ENCODE measurements at places on chromosomes 13 and 19. TPM values are rescaled to one million over a fixed set of nuclear protein-coding genes. Genes with fewer than 3 reads are reported as not detected.

GRCh38 chr19:4589579-4590410, 30.3 kb upstream of the SEMA6B start:
- DNase-seq: peak; percentile 35

DNA sequence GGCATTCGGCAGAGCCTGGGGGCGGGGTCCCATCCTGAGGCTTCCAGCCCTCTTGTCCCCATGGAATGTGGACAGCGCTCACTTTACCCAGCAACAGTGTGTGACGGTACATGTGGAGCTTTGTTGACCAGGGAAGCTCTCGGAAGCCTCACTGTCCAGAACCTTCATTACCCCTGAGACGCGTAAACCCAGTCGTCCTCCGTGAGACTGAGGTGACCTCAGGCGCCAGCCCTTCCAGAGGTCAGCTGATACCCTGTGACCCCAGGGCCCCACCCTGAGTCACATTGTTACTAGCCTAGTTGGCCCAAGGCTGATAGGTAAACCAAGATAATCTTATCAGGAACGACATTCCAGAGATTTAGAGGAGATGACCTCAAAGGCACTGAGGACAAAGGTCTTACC, 10.2 kb upstream of the TMEM160 start:
- DNase-seq: no peak

ZNF221 gene
- total RNA-seq: 0.89 TPM

- DNase-seq: peak; percentile 79
Observed at GRCh38 chr13:24254146-24254841, 55.1 kb upstream of the C1QTNF9 start.

GRCh38 chr13:32314271-32315237, 609 bp downstream of the ZAR1L start:
- peak; percentile 71 for DNase-seq

KISS1R gene
- 5.3 TPM for total RNA-seq

- DNase-seq: no peak
Observed at GRCh38 chr13:111129465-111130115, 14.5 kb downstream of the ARHGEF7 start.

DNA sequence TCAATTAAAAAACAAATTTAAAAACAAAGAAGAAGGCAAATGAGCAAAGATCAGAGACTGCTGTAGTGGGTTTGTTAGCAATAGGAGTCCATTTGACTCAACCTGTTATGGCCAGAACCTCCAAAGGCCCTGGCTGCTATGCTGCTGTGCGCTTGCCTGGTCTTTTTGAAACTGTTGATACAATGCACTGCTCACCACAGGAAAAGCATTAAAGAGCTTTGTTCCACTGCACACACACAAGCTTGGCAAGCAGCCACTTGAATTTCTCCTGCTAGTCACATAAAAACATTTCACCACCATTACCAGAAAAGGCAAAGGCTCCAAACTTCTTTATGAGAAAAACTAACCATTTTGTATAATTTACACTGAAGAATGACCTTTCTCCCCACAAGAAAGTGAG, 132.2 kb downstream of the FREM2 start:
- DNase-seq: no peak

SERPINE3 gene
- total RNA-seq: not detected

SRRM5 gene
- 0.21 TPM for total RNA-seq

APOC4 gene
- not detected for total RNA-seq

DNA sequence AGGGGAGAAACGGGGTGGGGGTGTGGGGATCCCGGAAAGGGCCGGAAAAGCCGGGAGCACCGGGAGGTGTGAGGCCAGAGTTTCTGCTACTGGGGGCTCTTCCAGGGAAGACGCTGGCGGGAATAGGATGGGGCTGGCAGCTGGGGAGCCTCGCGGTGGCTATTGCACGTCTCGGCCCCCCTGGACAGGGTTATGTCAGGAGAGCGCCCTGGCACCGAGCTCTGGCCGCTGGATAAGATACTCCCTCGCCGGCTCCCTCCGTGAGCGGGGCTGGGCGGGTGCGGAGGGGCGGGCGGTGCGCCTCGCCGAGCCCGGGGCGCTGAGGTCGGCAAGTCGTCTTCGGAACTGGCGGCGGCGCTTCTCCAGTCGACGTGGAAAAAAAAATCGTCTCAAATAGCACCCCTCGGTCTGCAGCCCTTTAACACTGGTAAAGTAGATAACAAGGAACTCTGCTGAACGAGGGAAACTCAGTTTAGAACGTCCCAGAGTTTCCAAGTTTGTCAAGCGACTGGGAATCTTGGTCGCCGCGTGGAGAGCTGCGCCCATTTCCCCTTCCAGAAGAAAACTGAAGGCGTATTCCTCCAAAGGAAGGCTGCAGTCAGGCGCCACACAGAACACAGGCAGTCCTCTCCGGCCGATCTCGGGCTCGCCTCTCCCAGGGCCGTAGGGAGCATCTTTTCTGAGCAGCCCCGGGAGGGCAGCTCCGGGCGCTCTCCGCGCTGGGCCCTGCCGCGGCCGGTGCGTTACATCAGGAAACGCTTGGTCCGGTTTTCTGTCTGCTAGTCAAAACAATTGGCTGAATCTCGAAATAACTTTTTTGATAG, 115.1 kb downstream of the KCNRG start:
- peak; percentile 24 for DNase-seq

MPV17L2 gene
- total RNA-seq: 6.3 TPM

DNA sequence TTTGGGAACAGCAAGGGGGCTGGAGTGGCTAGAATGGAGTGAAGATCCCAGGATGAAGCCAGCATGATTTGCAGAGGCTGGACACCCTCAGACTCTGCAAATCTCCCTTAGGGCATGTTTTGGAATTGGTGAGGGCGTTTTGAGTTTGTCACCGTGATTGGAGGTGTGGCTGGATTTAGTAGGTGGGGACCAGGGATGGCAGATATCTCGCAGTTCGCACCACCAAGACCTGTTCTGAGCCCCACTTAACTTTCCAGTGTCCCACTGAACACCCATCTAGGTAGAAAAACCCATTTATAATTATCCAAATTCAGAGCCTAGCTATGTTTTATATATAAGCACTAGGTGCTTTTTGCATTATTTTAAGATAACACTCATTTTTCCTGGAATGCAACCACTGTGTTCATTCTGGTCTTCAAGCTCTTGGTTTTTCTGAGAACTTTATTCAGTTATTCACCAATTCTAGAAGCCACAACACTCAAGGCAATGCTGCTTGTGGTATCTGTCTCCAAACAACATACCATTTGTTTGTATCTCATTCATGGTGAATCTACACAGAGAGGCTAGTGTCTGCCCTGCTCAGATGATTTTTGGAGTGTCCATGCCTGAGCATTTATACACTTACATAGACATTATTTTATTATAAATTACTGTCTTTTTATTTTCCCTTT, 3.0 kb upstream of the NANOS2 start:
- DNase-seq: no peak

C19orf18 gene
- total RNA-seq: 0.31 TPM

LILRB2 gene
- not detected for total RNA-seq

HCN2 gene
- total RNA-seq: 0.41 TPM

IGFLR1 gene
- 52.8 TPM for total RNA-seq

DNA sequence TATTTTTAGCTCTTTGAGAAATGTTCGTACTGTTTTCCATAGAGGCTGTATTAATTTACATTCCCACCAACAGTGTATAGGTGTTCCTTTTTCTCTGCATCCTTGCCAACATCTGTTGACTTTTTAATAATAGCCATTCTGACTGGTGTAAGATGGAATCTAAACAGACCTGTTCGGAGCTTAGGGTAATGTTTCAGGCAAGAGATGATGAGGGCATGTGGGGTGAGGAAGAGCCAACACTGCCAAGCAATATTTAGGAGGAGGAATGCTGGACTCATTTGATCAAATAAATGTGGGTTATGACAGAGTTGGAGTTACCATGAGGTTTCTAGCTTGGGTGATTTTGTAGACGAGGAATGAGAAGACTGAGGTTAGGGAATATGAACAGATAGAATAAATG, 382.9 kb downstream of the KLF12 start:
- no peak for DNase-seq

FSD1 gene
- total RNA-seq: 12.3 TPM

- DNase-seq: peak; percentile 23
Observed at GRCh38 chr19:29478578-29479565, 46.9 kb upstream of the VSTM2B start.

CFAP97D2 gene
- not detected for total RNA-seq

GRCh38 chr19:44729516-44730033, 18.9 kb upstream of the BCL3 start:
- DNase-seq: no peak

KLK14 gene
- 0.79 TPM for total RNA-seq

- peak; percentile 75 for DNase-seq
Observed at GRCh38 chr19:7348587-7349230, at the start of gene ARHGEF18. Gene ARHGEF18 (plus strand): TSS chr19:7348937. CDS start chr19:7362891, 13,954 bp downstream.

- DNase-seq: no peak
Observed at GRCh38 chr13:51524829-51525566, 59.3 kb upstream of the WDFY2 start.

DNA sequence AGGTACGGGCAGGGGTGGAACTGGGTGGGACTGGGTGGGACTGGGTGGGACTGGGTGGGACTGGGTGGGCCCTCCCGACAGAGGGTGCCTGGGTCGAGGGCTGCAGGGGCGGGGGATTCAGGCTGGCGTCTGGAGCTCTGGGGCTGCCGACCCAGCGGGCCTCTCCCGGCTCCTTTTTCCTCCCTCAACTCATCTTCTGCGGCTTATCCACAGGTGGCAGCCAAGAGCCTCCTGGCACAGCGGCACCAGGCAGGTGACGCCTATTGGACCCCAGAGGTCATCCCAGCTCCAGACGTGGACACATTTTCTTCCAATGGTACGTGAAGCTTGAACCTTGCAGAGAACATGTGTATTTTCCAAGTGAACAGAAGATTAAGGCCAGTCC, 533 bp downstream of the ZNF544 start:
- DNase-seq: peak; percentile 59

DNA sequence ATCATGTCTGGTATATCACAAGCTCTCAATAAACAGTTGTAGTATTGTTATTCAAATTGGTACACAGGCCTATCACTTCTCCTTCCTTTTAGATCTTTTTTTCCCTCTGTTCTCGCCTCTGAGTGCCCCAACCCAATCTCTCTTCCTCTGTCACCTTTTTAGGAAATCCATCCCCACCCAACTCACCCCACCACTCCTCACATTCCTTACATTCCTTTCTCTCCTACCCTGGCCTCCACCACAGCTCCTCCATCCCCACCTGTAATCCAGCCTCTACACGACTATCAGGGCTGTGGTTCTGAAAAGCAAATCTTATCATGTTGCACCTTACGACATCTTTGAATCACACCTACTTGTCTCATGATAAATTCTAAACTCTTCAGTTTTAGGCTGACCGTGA, 545.4 kb upstream of the GPC6 start:
- no peak for DNase-seq

DNA sequence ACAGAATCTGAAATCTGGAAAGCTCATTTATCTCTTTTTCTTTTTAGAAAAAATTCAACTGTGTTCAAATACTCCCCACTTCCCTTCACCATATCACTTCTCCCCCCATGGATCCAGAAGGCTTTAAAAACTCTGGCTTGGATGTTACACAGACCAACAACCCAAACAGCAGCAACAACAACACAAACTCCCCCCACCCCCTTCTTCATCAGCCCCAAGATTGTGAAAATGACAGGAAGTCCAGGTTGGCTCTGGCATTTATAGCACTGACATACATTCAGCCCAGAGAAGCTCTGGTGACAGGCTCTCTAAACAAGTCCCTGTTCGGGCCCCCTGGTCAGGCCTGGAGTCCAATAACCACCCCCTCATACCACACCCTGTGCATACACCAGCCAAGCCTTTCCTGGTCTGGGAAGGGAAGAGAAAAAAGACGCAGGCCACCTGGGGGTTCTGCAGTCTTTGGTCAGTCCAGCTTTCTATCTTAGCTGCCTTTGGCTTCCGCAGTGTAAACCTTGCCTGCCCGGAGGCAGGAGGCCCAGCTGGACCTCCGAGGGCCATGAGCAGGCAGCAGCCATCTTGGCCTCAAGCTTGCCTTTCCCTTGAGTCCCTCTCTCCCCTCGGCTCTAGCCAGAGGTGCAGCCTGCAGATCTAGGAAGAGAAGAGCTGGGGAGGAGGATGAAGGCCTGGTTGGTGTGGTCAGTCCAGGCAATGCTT, 6.8 kb downstream of the CDX2 start:
- DNase-seq: no peak

DNA sequence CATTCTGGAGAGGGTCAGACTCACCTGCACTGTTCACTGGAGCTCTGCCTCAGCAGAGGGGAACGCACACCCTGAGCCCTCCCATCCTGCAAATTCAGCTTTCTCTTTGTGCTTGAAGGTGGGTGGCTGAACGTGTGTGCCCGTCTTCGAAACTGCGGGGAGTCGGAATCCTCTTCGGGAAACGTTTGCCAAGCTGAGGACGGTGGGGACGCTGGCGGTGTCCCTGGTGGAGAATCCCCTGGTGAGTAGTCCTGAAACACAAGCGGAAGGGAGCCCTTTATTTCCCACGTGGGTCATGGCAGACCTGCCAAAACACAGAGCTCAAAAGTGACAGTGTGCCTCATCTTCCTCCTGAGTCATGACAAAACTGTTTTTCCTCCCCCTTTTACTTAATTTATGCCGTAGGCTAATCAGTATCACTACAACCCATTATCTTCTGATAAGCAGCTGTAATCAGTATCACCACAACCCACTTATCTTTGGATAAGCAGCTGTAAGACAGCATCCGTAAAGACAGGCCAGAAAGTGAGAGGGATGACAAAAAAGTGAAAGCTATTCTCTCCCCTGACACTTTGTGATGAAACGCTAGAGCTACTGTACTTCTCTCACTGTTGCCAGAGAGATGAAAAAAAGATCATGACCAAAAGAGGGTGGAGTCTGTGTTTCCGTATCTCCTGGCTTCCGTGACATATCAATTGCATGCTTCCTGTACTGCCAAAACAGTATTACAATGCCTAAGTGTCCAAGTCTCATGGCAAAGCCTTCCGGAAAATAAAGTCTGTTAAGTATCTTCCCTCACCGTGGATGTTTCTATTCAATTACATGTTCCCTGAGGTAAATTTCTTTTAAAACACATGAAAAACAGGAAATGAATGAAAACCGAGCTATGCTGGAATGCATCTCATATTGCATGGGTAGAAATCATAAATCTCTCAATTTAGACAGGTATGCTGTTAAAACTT, 155.5 kb downstream of the TBC1D4 start:
- peak; percentile 83 for DNase-seq

DNA sequence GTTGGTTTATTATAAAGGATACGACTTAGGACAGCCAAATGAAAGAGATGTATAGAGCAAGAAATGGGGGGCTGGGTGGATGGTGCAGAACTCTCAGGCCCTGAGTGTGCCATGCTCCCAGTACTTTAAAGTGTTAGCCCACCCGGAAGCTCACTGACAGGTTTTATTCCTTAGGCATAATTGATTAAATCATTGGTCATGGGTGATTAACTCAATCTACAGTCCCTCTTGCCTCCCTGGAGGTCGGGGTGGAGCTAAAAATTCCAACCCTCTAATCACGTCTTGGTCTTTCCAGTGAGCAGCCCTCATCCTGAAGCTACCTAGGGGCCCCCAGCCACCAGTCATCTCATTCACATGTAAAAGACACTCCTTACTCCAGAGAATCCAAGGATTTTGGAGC, 9.9 kb upstream of the LEUTX start:
- DNase-seq: no peak

Data from activated naive CD4-positive, alpha-beta T cell treated with anti-CD3 and anti-CD28 coated beads for 36 hours (primary cell).